ENCODE measurements at places on chromosomes 1 and 21.

- no peak for DNase-seq
Observed at GRCh38 chr1:32903991-32904785, 3.0 kb upstream of the TMEM54 start.

GRCh38 chr1:234647245-234647644, 37.3 kb upstream of the IRF2BP2 start:
- DNase-seq: no peak

- no peak for DNase-seq
Observed at GRCh38 chr1:34825455-34826091, 32.8 kb downstream of the GJA4 start.

- no peak for DNase-seq
Observed at GRCh38 chr1:54375712-54376429, 30.3 kb downstream of the SSBP3 start.

DNA sequence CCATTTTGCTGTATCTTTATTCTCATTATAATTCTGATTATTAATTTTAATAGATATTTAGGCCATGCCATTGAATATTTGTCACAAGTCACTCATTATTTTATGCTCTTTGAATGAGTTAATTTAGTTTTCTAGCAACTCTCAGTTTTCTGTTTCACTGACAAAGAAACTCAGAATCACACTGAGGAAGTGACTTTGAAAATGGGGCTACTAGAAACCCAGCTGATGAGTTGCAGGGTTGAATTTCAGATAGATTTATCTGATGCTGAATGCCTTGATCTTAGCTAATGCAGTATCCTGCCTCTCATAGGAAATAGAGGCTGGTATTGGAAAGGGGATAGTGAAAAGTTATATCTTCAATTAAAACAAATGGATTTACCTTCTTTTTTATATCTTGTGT, 67.4 kb upstream of the PLA2G4A start:
- DNase-seq: no peak

GRCh38 chr1:230288641-230289349, 137.3 kb downstream of the PGBD5 start:
- DNase-seq: no peak
